ENCODE measurements at places on chromosomes 1 and 21.

- DNase-seq = no peak
Measured at GRCh38 chr1:17441993-17442357, 2.5 kb upstream of the RCC2 start.

GRCh38 chr1:2544093-2544874 is 11.9 kb upstream of the TNFRSF14 start:
- no peak for DNase-seq

DNA sequence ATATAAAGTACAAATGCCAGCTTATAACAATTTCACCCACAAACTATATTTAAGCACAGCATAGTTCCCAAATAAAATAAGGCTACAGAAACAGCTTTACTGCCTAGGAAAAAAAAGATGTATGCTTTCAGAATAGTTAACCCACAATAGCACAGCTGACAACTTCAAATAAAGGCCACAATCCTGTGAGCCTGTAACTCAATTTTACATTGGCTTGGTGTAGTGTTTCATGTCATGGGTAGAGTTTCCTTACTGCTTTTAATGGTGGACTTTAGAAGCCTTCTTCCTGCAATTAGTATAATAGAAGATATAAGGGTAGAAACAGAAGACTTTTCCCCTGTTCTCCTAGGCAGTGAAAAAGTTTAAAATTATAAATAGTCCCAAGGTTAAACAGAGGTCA is 44.3 kb upstream of the ZC3H11B start:
- DNase-seq = no peak

- DNase-seq = no peak
Measured at GRCh38 chr1:185668013-185668412, 66.2 kb upstream of the HMCN1 start.

GRCh38 chr1:23906731-23907130 is 6.4 kb downstream of the CNR2 start:
- no peak for DNase-seq

- DNase-seq = no peak
Measured at GRCh38 chr21:28799926-28800325, 192.8 kb downstream of the LTN1 start.

DNA sequence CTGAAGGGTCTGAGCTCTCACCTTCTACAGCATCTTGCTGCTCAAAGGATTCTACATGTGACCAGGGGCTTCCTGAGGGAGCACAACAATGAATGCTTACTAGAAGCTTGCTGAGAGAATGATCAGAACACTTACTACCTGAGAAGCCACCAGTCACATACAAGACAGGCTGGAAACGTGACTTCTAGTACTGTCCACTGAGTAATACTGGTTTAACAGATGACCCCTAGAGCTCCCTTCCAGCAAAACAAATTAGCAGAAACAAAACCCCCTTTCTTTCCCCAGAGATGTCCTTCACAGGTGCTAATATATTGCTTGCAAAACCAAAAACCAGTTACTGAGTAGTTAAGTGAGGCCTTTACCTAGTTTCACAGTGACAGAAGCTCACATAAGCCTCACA is 2.1 kb downstream of the TAF5L start:
- no peak for DNase-seq

DNA sequence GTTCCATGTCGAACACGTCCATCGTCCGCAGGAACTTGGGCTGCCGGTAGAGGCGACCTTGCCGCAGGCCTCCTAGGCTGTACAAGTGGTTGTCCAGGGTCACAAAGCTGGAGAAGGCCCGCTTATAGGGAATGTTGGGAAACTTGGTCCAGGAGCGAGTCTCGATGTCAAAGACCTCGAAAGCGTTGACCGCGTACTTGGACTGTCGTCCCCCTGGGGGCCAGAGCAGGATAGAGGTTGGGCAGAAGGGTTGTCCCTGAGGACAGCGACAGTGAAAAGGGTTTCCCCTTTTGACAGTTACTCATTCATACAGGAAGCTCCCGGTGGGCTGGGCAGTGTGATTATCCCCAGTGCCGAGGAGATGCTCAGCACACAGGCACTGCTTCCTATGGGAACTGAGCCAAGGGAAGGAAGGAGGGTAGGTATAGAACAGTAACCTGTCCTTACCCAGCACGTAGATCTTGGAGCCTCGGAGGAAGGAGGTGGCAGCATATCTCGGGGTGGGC is 17.5 kb downstream of the KLHDC8A start:
- DNase-seq = no peak

- no peak for DNase-seq
Measured at GRCh38 chr1:164325786-164326185, 233.2 kb upstream of the PBX1 start.

- DNase-seq = no peak
Measured at GRCh38 chr1:71399594-71399993, 318.8 kb upstream of the ZRANB2 start.

DNA sequence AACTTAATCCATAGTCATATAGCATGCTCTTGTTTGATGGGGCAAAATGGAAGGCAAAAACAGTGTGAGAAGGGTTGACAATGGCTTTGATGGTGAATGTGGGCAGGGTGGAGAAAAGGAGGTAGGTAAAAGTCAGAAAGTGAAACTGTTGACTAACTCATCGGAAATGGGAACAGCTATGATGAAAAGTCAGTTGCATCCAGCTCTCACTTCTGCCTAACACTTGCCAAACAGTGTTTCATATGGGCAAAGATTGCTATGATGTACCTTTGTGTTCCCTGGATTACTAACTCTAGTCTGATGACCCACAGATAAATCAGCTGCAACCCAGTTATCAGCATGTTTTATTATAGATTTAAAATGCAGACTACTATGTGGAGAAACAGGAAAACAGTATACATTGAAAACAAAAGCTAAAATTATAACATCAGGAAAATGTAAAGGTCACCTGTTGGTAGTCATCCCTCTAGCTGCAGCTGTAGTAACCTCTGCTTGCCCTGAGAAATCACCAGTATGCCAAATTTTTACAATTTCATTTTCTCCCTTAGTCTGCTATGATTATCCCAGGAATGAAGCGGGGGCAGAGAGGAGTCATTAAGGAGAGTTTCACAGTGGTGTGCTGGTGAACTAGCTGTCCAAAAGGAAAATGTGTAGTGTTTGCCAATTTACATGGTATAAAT is 11.7 kb downstream of the TNFSF18 start:
- no peak for DNase-seq

GRCh38 chr1:201420608-201421002 is 925 bp downstream of the TNNI1 start:
- DNase-seq = no peak

DNA sequence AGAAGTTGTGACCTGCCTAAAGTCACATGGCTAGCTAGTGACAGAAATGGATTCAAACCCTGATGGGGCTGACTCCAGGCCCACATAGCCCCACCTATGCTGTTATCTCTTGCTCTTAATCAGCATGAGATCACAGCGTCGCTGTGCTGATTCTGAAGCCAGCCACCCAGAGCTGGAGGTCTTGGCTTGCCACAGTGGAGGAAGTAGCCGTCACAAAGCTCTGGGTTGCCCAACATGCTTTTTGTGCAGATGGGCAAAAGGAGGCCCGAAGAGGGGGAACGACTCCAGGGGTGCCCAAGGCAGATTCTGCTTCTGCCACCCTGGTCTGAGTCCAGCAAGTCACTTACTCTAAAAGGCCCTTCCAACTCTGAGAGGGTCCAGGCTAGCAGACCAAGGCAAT is 14.7 kb upstream of the MFSD2A start:
- DNase-seq = no peak

DNA sequence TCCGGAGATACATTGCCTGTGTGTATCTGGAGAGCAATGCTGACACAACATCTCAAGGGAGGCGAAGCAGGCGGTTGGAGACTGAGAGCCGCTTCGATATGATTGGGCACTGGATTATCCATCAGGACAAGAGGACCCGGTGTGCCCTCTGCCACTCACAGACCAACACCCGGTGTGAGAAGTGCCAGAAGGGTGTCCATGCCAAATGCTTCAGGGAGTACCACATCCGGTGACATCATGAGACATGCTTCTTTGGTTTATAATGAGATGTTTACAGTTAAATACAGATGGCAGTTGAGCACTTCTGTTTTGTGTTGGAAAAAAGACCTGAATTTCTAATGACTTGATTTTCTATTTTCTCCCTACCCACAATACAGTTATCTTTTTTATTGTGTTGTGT is 12.1 kb downstream of the PGBD2 start:
- peak; percentile 47 for DNase-seq

Measured in ELR (cell line).